ENCODE measurements at places on chromosomes 7 and 10. TPM values are rescaled to one million over a fixed set of nuclear protein-coding genes. Genes with fewer than 3 reads are reported as not detected.

CPN1 gene
- not detected for total RNA-seq

ABCB4 gene
- 0.15 TPM for total RNA-seq

KCP gene
- not detected for total RNA-seq

SPOCK2 gene
- total RNA-seq = 0.67 TPM

BTBD16 gene
- total RNA-seq = 0.78 TPM

H2BK1 gene
- not detected for total RNA-seq

TFEC gene
- 7.9 TPM for total RNA-seq

ZNF277 gene
- 22.6 TPM for total RNA-seq

MUC3A gene
- not detected for total RNA-seq

PLXDC2 gene
- 0.53 TPM for total RNA-seq

MINDY4 gene
- 4.7 TPM for total RNA-seq

BEND7 gene
- total RNA-seq = 31.7 TPM

SNCG gene
- total RNA-seq = 31.4 TPM

DMBT1 gene
- not detected for total RNA-seq

PWWP2B gene
- total RNA-seq = 11.8 TPM

GCK gene
- 0.51 TPM for total RNA-seq

HGF gene
- total RNA-seq = 0.35 TPM
